Erythroblast (primary cell): ENCODE measurements at places on chromosomes 11 and 22.

GRCh38 chr11:353179-353873 lies 16.0 kb upstream of the B4GALNT4 start:
- no peak for DNase-seq

DNA sequence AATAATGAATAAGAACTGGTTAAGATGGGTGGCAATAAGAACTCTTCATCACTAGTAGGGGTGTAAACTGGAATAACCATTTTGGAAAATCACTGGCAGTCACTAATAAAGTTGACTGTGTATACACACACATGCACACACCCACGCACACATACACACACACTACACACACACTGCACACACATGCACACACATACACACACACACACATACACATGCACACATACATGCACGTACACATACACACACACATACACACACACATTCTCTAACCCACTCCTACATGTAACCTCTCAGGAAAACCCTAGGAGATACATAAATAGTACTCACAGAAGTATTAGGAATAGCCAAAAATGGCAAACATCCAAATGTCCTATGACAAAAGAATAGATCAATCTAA lies 406.5 kb upstream of the SYN3 start:
- no peak for DNase-seq

DNA sequence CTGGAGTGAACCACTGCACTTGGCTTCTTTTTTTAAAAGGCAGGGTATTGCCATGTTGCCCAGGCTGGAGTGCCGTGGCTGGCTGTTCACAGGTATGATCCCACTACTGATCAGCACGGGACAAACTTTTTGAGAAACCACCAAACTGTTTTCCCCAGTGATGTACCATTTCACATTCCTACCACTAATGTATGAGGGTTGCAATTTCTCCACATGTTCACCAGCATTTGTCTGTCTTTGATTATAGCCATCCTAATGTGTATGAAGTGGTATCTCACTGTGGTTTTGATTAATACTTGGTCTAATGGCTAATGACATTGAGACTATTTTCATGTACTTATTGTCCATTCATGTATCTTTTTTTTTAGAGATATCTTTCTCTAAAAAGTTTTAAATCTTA lies 41.5 kb upstream of the EP300 start:
- no peak for DNase-seq

DNA sequence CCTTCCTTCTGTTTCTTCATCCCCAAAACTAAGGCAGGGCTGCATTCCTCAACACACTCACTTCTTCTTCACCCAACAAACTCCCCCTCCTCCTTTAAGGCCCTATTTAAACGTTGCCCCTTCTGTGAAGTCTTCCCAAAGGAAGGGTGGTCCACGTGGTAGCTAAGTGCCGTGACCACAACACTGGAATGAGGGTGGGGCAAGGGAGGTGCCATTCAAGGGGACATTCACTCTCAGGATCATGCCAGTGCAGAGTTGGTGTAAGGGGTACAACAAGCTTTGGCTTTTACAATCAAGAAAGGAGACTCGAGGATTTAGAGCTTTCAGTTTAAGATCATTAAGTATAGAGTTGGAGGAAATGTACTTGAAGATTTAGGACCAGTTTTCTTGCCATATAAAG lies 8.0 kb upstream of the MS4A10 start:
- no peak for DNase-seq

DNA sequence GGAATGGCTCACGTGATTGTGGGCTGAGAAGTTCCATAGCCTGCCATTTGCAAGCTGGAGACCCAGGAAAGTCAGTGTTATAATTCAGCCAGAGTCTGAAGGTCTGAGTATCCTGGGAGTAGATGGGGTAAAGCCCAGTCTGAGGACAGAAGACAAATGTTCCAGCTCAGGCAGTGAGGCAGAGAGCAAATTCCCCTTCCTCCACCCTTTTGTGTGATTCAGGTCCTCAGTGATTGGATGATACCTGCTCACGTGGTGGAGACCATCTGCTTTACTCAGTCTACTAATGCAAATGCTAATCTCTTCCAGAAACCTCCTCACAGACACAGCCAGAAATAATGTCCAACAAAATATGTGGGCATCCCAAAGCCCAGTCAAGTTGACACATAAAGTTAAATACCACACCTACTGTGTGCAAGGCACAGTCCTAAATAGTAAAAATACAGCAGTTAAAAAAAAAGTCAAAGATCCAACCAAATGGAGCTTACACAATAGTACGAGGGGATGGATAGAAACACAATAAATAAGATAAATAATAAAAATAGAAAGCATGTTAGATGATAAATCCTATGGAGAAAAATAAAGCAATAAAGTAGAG lies 13.2 kb upstream of the APOL6 start:
- no peak for DNase-seq

- DNase-seq = no peak
These were observed 112.3 kb upstream of the MPPED2 start for GRCh38 chr11:30698425-30698824.

DNA sequence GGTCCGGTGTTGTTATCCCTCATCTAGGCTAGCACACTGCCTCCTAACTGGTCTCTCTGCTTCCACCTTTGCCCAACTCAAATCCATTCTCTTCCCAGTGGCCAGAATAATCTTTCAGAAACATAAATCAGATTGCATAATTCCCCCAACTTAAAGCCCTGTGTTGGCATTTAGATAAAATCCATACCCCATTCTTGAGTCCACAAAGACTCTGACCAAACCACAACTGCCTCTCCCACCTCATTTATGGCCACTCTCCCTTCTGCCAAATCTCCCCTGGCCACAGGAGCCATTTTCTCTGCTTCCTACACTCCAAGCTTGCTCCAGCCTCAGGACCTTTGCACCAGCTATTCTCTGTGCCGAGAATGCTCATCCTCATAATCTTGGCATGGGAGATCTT lies 36.8 kb downstream of the IL18 start:
- no peak for DNase-seq

DNA sequence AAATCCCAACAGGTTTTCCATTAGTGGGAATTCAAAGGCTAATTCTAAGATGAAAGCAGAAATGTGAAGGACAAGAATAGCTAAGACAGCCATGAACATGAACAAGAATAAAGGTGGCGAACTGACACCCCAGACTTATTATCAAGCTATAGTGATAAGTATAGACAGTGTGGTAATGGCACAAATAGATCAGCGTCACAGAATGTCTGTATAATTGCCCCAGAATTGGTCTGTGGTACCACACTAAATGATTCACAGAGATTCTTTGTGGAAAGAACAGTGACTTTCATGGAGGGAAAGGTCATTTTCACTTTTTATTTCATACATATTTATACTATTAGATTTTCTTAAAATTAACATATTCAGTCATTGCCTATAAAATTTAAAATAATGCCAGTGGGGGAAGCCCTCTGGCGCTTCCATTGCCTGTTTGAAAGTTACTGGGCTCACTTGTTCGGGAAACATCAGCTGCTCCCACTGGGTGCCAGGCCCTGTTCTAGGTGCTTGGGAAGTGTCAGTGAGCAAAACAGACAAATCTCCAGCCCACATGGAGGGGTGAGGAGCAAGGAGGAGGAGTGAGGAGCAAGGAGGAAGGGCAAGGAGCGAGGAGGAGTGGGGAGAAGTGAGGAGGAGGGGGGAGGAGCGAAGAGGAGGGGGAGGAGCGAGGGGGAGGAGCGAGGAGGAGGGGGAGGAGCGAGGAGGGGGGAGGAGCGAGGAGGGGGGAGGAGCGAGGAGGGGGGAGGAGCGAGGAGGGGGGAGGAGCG lies 11.3 kb upstream of the NLRP6 start:
- no peak for DNase-seq

GRCh38 chr11:44978274-44978960 lies 27.7 kb upstream of the TP53I11 start:
- DNase-seq = no peak

DNA sequence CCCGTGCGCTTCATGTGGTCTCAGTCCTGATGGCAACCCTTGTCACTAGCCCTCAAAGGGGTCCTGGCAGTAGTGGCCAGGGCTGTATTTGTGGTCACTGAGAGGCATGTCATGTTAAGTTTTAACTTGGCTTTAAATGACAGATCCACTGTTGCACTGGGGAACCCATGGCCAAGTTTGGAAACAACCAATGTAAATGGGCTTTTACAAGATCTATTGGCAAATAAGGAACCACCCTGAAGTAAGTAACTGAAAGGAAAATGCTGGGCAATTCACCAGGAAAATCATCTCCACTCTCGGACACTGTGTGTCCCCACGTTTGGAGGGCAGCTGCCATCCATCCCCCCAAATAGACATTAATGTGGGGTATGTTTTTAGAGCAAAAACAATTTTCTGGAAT lies 8.4 kb downstream of the YPEL1 start:
- DNase-seq = no peak

- peak; percentile 7 for DNase-seq
These were observed 105.9 kb upstream of the C11orf58 start for GRCh38 chr11:16632295-16633200.

- DNase-seq = no peak
These were observed 66.2 kb downstream of the MICAL3 start for GRCh38 chr22:17958166-17958565.

DNA sequence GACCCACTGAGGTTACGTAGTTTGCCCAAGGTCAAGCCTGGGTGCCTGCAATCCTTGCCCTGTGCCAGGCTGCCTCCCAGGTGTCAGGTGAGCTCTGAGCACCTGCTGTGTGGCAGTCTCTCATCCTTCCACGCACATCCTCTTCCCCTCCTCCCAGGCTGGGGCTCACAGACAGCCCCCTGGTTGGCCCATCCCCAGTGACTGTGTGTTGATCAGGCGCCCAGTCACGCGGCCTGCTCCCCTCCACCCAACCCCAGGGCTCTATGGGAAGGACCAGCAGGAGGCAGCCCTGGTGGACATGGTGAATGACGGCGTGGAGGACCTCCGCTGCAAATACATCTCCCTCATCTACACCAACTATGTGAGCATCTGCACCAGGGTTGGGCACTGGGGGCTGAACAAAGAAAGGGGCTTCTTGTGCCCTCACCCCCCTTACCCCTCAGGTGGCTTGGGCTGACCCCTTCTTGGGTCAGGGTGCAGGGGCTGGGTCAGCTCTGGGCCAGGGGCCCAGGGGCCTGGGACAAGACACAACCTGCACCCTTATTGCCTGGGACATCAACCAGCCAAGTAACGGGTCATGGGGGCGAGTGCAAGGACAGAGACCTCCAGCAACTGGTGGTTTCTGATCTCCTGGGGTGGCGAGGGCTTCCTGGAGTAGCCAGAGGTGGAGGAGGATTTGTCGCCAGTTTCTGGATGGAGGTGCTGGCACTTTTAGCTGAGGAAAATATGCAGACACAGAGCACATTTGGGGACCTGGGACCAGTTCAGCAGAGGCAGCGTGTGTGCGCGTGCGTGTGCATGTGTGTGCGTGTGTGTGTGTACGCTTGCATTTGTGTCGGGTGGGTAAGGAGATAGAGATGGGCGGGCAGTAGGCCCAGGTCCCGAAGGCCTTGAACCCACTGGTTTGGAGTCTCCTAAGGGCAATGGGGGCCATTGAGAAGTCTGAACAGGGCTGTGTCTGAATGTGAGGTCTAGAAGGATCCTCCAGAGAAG lies 1.6 kb downstream of the GSTP1 start:
- peak; percentile 32 for DNase-seq

DNA sequence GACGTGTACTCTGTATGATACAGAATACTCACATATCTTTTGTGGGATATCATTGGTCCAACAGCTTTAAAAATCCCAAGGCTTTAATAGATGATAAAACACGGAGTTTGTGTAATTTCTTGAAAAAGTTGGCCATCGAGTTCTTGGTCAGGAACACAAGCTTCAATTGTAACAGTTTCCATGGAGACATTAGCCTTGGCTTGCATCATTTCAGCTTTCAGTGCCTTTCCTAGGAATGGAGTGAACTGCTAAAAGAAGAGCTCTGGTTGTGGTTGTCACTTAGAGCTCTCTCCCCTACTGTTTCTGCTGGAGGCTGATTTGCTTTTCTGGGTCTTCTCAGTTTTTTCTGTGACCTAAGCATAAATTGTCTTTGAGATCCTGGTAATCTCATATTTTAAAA lies 14.2 kb downstream of the BMAL1 start:
- DNase-seq = no peak

- no peak for DNase-seq
These were observed 7.8 kb upstream of the RANBP1 start for GRCh38 chr22:20107951-20108756.

DNA sequence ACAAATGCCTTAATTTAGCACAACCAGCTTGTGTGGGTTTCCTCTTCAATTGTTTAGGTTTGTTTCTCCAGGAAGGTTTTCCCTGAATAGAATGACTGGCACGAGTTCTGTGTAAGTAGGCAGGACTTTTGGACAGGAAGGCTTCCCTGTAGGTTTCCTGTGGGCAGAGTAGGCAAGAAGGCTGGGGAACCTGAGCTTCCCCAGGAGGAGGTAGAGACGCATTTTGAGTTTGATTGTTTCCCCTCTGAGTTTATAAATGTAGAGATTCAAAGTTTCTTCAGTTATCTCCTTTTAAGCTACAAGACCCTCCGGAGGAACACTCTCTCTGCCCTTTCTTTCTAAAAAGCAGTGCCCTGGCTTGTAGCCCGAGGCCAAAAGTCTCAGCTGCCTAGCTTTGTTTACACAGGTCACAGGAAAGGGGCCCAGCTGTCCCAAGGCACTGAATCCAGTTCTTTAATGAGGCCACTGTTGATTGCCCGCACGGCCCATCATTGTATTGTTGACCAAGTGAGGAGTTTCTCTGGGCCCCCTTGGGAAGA lies 66.6 kb upstream of the RDX start:
- no peak for DNase-seq

DNA sequence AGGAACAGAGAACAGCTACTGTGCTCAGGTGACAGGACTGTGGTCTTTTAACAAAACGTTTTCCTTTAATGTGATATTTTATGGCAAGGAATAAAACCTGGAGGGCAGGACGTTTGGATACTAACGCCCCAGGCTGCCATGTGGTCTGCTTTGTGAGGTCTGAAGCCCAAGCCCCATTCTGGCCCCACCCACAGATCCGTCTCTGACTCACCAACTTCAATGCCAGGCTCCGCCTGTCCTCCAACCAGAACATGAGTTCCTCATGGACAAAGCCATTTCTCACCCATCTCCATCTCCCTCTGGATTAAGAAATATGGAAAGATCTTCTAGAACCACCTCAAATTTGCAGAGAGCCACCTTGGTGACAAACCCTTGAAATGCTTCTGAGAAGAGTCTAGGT lies 148.8 kb downstream of the CRYBB2 start:
- DNase-seq = no peak

- DNase-seq = no peak
These were observed 46.6 kb upstream of the WNT7B start for GRCh38 chr22:46023558-46023981.

- no peak for DNase-seq
These were observed 4.7 kb upstream of the MIEF1 start for GRCh38 chr22:39497429-39497828.

- peak; percentile 85 for DNase-seq
These were observed 1.7 kb downstream of the SMTN start for GRCh38 chr22:31082606-31083376.

- no peak for DNase-seq
These were observed 100.0 kb upstream of the GRAMD1B start for GRCh38 chr11:123330071-123330470.

- no peak for DNase-seq
These were observed 68.5 kb upstream of the PARVG start for GRCh38 chr22:44112191-44112590.
